ENCODE measurements at places on chromosomes 4 and X.

GRCh38 chr4:38223306-38223705, 263.1 kb downstream of the PTTG2 start:
- DNase-seq = no peak

- DNase-seq = no peak
These were observed 44.1 kb downstream of the NAA11 start for GRCh38 chr4:79281566-79282359.

DNA sequence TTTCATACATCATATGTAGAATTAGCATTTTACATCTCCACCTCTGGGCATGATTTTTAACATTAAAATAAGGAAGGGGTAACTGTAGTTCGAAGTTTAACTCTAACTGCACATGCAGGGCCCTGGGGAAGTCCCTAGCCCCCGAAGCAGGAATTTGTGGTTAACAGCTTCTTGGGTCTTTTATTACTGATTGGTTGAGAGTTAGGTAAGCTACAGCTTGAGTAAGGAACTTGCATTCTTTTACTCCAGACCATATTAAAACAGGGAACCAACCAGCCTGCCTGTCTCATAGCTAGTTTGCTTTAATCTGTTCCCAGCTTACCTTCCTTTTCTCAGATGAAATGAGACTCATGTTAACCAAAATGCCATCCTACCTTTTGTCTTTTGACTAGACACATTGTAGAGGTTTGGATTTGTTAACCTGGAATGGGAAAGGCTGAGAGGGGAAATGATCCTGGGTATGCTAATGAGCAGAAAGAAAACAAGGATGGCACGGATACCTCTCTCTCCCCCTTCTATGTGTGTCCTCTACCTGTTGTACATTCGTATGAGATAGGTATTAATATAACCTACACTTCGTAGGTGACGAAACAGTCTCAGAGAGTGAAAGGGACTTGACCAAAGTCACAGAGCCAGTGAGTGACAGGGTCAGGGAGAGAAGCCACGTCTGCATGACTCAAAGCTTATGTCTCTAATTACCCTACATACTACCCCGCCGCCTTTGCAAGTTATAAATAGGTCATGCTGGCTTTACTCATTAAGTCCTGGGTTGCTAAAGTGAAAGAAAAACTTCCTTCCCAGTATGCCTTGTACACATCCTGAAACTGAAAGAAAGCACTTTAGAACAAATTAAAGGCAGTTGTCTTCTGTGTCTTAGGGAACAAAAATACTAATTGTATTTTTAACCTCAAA, 119.5 kb upstream of the AFF2 start:
- no peak for DNase-seq

DNA sequence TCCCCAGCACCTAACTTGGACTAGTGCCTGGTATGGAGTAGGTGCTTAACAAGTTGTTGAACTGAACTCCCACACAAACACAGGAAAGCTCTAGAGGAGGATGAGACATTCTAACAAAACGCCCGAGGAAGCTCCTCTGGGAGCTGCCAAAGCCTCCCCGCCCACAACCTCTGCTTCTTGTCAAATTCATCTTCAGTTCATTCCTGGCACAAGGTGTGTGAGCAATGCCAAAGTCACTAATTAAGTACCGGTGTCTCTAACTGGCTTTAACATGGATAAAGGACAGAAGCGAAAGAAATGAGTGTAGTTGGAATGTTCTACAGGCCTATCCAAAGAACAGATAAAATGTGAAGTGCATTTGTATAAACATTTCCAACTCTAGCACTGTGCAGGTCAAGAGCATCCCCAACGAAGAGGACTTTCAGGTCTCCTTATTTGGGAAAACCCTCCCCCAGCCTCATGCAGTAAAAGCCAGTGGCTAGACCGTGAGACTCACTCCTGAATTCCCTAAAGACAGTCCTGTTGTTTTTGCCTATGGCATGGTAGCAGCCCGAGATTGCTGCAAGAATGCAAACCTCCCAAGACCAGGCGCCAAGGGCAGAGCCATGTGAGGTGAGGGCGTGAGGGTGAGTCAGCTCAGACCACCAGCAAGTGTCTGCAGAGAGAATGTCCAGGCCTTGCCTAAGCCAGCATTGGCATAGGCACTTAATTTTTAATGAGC, 72.2 kb upstream of the KLF3 start:
- DNase-seq = peak; percentile 79

- peak; percentile 13 for DNase-seq
These were observed 16.5 kb upstream of the VAMP7 start for GRCh38 chrX:155864655-155865054.

GRCh38 chrX:51608126-51608525, 10.6 kb downstream of the CENPVL3 start:
- peak; percentile 28 for DNase-seq

DNA sequence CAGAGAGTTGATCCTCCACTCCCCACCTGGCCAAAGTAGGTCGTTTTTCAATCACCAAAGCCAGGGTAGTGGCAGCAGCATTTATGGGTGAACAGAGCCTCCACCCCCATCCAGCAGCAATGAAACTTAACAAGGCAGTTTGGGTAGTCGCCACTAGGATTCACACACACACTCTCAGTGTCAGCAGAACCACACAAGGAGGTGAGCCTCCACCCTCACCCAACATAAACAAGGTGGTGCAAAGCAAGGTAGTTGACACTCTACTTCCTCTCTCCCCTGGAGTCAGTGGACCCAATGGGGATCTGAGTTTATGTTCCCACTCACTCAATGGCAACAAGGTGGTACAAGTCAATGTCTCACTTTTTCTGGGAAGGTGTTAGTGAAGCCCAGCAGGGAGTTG, 50.4 kb upstream of the CCDC149 start:
- no peak for DNase-seq

GRCh38 chr4:41185614-41186592, 28.4 kb downstream of the APBB2 start:
- DNase-seq = peak; percentile 80

DNA sequence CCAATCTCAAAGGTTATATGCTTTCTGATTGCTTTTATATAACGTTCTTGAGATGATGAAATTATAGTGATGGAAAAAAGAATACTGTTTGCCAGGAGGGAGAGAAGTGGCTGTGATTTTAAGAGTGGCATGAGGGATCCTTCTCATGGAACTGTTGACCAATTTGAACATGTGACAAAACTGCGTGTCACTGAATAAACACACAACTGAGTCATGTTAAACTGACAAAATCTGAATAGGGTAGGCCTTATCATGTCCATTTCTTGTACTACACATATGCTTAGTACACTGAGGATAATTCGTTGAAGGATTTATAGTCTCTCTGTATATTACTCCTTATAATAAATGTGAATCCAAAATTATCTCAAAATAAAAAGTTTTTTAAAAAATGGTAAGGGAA, 22.2 kb upstream of the HSPA4L start:
- DNase-seq = peak; percentile 64

DNA sequence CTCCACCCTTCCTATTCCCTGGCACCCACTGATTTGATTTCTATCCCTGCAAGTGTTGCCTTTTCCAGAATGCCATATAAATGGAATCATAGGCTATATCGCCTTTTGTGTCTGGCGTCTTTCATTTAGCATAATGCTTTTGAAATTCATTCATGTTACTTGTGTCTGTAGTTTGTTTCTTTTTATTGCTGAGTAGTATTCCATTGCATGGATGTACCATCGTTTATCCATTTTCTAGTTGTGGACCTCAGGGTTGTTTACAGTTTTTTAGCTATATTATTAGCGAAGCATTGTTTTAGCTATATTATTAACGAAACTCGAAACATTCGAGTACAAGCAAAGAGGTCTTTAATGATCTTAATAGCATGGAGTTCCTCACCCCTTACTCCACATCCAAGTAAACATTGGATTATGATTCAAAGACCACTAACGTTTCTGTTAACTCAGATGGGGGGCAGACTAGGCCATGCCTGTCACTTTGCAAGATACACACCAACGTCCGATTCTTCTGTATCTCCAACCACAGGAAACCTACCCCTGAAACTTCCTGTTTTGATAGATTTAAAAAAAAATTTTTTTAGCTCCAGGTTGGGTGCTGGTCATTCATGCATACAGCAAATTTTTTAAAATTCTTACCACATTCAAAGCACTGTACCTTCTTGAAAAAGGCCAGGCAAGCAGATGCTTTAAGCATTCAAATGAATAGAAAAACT, 1.1 kb downstream of the DCK start:
- DNase-seq = no peak

GRCh38 chr4:24877868-24878635, 34.8 kb downstream of the CCDC149 start:
- no peak for DNase-seq

GRCh38 chr4:108324450-108324849, 155.7 kb upstream of the LEF1 start:
- DNase-seq = no peak

DNA sequence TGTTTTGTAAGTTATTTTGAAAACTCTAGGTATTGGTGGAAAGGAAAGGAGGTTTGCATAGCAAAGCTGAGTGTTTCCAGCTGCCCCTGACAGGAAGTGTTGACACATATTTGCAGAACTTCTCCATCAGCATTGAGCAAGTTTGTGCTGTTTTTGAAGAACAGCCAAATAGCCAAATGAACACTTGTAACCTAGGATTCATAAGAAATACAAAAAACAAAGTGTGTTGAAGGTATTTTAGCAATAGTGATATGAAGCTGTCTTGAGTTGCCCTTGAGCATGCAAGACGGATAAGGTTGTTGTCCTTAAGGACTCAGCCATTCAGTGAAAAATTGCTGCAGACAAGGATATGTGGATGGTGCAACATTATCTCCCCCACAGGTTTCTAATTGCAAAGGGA, 68.3 kb upstream of the PGM2 start:
- DNase-seq = peak; percentile 81

- no peak for DNase-seq
These were observed 47.1 kb downstream of the FBXO8 start for GRCh38 chr4:174236359-174236758.
